HL-60 (cell line): ENCODE measurements at places on chromosomes 2 and 18.

GRCh38 chr2:121283670-121284462, 1.1 kb downstream of the TFCP2L1 start:
- DNase-seq, result no peak

DNA sequence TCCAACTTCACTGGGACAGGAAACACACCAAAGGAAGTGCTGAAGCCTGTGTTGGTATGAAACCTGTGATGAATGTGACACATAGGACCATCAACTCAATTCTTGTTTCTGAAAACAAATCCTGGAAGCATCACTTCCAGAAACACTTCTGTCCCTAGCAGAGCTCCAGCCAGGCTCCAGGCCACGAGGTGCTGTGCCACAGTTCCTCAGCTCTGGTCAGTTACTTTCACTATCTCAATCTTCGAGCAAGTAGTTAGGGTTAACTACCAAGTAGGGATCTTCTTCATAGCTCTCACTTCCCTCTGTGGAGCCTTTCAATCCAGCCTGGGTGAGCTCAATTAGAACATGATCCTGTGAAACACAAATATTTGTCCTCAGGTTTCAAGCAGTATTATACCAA, 3.6 kb upstream of the LCT start:
- DNase-seq, result no peak

DNA sequence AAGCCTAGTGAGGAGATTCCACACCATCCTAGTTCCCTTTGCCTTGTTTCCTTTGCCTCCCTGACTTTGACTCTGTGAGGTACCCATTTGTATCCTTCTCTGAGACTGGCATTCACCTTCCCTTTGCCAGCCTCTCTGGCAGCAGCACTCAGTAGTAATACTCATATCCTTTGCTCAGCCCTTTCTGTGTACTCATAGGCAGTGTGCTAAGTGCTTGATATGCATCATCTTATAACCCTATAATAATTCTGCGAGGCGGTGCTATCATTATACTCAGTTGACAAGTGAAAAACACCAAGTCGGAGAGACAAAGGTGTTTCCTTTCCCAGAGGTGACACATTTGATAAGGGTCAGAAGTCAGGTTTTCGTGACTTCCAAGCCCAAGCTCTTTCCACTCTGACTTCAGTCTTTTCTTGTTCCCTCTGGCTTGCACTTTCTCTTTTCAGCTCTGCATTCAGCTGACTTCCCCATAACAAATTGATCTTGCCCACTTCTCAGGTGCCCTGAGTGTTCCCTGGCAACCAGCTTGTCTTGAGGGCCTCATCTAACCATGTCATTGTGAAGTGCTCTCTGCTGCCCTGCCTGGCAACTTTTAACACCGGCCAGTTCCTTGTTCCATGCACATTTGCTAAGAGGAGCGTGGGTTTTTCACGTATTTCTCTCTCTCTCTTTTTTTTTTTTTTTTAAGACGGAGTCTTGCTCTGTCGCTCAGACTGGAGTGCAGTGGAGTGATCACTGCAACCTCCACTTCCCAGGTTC, 94.5 kb upstream of the UPP2 start:
- no peak for DNase-seq

GRCh38 chr2:217027414-217027813, 167.6 kb upstream of the TNP1 start:
- no peak for DNase-seq

DNA sequence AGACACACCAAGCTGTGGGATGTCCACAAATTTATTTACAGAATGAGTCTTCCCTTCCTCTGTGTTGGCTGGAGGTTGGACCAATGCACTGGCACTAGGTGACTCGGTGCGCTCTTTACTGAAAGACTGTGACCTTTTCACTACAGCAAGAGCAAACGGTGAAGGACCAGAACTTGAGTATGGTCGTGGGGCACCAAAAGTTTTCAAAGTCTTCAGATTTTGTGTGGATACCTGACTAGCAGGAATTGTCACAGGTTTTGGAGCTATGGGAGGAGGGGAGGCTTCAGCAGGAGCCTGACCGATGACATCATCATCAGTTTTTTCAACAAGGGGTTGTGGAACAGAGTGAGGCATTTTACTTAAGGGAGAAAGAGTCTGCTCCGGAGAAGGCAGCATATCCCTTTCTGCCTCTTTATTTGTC, 73.0 kb upstream of the GRB14 start:
- no peak for DNase-seq

DNA sequence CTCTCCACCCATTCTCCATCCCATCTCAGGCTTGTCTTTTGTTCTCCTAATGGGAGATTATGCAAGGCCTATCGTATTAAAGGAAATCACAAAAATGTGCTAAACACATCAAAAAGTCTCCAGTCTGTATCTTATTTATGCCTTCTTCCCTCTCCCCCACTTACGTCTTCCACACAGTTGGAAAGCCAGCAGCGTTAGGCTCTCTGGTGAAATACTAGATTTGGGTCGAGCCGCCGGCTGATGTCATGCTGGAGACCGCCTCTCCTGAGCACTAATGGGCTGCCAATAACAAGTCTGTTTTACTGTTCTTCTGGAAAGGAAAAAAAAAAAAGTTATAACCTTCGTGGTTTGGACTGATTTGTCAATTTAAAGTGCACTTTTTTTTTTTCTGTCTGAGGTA, 182.7 kb upstream of the SIX2 start:
- no peak for DNase-seq

GRCh38 chr2:58620093-58620492, 379.0 kb upstream of the FANCL start:
- DNase-seq, result no peak

DNA sequence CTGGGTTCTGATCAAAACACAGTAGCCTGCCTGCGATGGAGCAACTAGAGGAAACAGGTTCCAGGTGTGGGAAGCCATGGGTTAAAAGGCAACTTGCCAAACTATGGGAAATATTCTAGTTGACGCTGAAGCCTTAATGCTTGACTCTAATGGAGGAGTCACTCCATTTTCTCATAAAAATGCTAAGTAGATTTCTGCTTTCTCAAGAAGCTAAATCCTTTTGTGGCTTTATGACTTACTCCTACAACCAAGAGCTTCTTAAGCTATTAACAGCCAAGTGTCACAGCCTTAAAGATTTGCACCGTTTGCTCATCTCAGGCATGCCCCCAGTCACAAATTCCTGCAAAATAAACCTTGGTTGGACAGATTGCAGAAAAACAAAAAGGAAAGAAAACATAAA, 25.2 kb downstream of the ANKRD44 start:
- no peak for DNase-seq

DNA sequence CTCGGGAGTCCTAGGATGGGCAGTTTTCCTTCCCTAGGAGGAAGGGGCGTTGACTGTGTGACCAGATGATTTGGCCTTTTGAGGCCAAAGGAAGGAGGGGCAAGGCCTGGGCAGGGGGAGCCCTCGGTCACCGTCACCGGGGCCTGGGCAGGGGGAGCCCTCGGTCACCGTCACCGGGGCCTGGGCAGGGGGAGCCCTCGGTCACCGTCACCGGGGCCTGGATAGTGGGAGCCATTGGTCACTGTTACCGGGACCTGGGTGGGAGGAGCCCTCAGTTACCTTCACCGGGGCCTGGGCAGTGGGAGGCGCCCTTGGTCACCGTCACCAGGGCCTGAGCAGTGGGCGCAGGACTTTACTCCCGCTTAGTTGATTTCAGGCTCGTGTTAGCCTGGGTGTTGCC, 17.3 kb downstream of the D2HGDH start:
- no peak for DNase-seq

GRCh38 chr2:9212661-9213411, 6.2 kb downstream of the ASAP2 start:
- no peak for DNase-seq

- DNase-seq, result no peak
These were observed 61.4 kb upstream of the ASAP2 start for GRCh38 chr2:9145109-9145751.

DNA sequence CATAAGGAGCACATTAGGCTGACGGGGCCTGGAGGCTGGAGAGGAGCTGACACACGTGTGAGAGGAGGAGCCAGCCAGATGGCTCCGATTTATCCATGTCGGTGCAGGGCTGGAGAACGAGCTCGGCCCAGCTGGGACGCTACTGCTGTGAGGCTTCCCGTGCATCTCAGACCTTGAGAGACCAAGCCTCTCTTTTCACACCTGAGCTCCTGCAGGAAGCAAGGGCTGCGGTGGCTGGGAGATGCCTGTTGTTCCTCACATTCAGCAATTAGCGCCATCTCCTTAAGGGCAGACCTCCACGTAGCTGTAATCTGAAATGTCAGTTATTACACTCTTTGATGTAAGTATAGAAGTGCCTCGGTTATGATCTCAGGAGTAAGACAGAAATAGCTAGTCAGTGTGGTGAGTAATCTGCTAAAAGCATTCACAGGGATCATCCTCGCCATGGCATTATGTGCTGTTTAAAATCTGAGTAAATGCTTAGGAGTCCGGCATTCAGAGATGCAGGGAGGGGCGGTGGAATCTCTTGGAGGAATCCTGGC, 107.9 kb downstream of the PRKCE start:
- DNase-seq, result no peak

DNA sequence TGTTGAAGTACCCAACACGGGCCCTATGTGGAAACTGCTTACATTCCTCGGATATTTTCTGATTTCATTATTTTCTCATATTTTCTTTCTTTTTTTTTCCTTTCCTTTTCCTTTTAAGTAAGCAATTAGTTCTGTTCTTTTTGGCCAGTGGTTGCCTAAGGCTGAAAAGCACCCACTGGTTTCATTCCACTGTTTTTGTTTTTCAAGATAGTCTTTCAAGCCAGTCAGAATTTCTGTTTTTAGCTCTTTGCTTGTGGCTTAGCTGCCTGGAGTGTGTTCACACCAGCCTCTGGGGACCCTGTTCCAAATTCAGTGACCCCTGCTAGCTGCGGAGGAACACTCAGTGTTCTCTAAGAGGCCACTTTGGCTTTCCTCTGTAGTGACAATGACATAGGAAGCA, 73.6 kb downstream of the NRP2 start:
- DNase-seq, result no peak

- no peak for DNase-seq
These were observed 96.7 kb upstream of the SLC39A10 start for GRCh38 chr2:195560209-195560895.

- no peak for DNase-seq
These were observed 111.4 kb downstream of the EIPR1 start for GRCh38 chr2:3265981-3266924.

DNA sequence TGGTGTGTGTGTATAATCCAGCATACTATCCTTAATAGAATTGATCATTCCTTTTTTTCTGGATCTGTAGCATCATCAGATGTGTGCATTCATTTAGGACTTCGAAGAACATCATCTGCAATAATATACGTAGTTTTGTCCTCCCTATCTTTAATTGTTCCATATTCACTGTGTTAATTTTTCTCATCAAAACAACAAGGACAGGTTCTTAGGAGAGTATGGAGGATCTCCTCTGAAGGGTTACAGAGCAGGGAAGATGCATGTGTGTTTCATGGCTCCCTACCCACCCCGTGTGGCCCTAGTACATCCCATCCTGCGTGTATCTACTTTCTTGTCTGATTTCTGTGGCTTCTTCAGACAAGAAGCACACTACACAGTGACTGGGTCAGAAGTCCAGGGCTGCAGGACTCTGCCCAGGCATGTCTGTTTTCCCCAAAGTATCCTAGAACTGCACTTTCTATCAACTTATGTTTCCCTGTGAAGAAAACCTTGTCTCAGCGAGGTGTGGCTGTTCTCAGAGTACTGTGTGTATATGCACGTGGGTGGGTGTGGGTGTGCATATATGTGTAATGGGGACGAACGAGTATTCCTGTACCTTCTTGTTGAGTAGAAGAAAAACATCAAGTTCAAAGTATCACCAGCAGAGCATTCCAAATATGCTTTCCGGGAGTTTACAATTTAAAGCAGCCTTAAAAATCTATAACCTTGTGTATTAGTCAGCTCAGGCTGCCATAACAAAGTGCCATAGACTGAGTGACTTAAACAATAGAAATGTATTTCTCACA, 220.4 kb upstream of the FOSL2 start:
- no peak for DNase-seq

DNA sequence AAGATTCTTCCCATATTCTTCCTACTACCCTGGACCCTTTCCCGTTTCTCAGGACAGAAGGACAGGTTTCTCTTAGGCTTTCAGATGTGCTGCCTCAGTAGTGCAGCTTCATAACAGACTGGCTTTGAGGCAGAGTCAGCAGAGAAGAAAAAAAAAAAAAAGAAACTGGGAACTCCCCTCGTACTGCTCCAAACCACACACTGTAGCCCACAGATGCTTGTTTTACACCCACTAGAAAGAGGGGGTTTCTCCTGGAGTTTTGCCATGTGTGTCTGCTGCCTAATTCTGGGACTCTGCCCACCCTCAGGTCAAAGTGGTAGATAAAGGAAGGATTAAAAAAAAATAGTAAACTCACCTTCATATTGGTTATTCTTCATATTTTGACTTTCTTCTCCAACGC, 95.9 kb downstream of the NCOA1 start:
- DNase-seq, result no peak

- no peak for DNase-seq
These were observed 156.2 kb upstream of the KCNH7 start for GRCh38 chr2:162994718-162995117.

- no peak for DNase-seq
These were observed 105.7 kb upstream of the GAREM1 start for GRCh38 chr18:32576296-32576916.

GRCh38 chr2:191666732-191667131, 11.2 kb upstream of the NABP1 start:
- DNase-seq, result peak; percentile 83

DNA sequence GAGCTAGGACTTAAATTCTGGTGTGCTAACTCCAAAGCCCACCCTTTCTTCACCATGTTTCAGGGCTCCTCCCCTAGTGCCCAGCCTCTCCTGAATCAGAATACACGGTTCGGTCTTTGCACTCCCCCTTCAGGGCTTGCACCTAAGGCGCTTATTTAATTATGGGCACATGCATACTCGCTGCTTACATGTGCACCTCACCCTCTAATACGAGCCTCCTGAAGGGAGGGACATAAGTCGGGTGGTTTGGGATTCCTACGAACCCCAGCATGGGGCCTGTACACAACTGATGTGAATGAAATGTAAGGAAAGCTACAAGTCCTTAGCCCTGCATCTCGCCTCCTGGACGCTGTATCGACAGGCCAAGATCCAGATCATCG, 435 bp downstream of the IFT172 start:
- DNase-seq, result no peak

DNA sequence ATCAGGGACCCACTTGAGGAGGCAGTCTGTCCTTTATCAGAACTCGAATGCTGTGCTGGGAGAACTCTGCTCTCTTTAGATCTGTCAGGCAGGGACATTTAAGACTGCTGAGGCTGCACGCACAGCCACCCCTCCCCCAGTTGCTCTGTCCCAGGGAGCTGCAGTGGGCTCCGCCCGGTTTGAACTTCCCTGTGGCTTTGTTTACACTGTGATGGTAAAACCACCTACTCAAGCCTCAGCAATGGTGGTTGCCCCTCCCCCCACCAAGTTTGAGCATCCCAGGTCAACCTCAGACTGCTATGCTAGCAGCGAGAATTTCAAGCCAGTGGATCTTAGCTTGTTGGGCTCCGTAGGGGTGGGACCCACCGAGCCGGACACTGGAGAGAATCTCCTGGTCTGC, 11.8 kb upstream of the LHCGR start:
- no peak for DNase-seq
